ENCODE measurements at places on chromosomes 16 and 17.

DNA sequence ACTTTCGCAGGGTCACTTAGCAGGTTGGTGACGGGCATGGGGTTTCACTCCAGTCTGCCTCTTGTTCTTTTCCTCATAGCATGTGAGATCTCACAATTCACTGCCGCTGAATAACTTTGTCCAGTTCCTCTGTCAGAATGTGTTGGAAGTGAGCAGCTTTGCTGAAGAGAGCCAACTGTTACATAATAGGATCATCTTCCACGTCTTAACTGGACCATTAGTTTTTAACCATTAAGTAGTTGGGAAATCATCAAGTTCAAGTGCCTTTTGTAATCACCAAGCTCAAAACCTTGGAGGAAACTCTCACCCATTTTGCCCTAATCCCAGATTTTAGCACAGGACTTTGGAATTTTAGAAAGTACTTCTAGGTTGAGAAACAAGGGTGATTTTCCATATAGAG is 290.6 kb downstream of the WWOX start:
- DNase-seq = no peak

- DNase-seq = peak; percentile 94
Measured at GRCh38 chr17:59829217-59830006, 63.3 kb downstream of the TUBD1 start.

- no peak for DNase-seq
Measured at GRCh38 chr16:86816930-86817625, 238.7 kb downstream of the FOXL1 start.

DNA sequence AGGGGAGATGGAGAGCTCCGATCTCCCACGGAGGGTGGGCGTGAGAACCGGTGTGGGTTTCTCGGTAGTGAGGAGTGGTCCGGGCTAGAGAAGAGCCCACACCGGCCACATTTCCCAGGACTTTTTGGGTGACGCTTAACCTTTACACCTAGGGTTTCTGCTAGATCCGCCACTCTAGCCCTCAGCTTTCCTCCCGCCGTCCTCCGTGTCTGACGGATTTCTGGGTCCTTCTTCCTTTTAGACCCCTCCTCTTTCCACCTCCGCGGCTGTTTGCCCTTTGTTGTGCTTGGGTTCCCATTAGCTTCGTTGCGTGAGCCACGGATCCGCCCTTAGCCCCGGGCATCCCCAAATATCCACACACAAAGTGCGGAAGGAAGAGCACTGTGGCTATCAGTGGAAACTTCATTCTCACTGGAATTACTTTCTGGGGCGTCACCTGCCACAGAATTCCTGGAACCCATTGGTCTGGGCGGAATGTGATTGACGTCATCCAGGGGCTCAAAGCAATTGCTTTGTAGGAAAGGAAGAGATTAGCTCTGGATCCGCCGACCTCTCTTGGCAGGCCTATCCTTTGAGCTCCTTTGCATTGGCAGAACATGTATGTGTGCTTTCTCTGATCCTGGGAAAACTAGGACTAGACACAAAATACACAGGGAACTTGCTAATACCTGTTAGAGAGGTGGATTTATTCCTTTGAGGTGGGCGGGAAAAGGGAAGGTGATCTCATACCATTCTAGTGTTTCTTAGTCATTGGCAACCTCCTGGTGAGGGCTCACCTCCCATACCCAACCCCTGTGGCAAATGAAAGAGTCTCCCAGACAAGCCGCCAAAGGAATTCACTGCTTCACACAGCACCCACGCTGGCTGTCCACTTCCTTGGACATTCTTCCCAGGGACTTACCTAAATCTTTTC is 654 bp downstream of the TNFAIP1 start:
- no peak for DNase-seq

DNA sequence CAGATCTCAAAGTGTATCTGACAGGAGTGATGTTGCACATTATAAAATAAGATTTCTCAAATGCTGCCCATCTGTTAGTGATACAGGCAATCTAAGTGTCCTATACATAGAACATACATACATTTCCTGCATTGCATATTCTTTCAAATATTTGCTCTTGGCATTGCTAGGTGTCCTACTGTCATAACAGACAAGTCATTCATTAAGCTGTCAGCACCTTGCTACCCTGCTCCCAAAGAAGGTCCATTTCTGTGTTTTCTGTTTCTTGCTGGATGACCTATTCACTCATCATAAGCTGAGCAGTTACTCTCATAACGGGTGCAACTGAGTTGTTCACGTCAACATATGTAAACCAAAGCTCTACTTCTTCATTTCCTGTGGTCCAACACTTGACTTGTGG is 719.0 kb downstream of the KCNJ2 start:
- DNase-seq = no peak

- DNase-seq = no peak
Measured at GRCh38 chr17:59962739-59963318, 1.7 kb downstream of the RNFT1 start.
